ENCODE measurements at places on chromosomes 13 and 19.

DNA sequence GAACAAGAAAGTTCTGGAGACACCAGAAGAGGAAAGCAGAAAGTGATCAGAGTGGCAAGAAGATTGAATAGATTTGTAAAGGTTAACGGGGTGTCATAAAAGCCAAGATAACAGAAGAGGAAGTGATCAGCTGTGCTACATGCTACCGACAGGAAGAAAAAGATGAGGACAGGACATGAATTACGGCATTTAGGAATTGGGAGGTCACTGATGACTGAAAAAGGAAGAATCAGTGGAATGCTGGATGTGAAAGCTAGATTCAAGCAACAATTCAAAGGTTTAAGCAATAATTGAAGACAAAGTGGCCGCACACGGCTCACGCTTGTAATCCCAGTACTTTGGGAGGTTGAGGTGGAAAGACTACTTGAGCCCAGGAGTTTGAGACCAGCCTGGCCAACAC lies 15.1 kb downstream of the ZNF160 start:
- no peak for DNase-seq

DNA sequence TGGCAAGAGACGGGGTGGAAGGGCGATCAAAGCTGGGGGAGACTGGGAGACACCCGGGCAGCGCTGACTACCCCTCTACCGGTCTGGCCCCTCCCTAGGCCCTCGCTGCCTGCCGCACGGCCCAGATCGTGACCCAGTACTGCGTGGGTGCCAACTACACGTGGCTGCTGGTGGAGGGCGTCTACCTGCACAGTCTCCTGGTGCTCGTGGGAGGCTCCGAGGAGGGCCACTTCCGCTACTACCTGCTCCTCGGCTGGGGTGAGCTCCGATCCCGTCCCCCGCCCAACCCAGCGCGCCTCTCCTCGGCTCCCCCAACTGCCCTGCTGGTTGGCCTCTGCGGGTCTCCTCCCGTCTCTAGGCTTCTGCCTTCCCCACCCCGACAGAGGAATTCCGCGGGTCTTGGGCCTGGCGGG lies 8.8 kb downstream of the GIPR start:
- DNase-seq, result no peak

GRCh38 chr13:99390601-99391000 lies 83.4 kb upstream of the GPR183 start:
- DNase-seq, result no peak

DNA sequence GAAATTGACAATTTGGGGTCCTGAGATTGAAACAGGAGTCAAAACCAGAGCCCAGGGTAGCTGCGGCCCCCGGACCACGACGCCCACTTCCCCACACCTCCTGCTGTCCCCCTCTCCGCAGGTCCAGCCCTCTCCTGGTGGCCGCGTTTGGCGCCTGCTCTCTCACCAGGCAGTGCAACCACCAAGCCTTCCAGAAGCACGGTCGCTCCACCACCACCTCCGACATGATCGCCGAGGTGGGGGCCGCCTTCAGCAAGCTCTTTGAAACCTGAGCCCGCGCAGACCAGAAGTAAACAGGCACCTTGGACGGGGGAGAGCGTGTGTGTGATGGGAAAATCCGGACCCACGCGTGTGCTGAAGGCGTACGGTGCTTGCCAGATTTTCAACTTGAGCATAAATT lies 22.9 kb downstream of the NAXD start:
- no peak for DNase-seq

DNA sequence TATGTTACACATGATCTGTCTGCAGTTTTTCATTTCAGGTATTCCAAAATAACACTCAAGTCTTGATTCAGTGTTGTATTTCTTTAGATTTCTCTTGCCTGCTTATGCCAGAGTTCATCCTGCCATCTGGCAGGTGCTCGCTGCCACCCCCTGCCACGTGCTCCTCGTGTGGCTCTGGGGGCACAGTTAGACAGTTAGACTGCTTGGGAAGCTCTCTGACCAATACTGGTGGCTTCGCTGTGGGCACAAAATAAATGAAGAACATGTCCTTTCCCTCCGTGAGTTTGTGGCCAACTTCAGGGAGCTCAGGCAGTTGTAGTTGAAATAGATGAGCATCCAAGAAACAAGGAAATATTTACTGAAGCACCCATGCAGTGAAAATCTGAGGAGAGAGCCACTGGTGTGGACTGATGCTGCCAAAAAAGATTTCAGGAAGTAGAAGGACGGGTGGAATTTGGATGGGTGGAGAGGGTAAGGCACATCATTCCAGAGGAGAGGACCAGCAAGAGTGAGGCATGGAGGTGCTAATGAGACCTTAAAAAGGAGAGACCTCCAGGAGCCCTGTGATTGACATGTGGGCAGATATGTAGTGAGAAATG lies 37.5 kb upstream of the GPR183 start:
- no peak for DNase-seq

DNA sequence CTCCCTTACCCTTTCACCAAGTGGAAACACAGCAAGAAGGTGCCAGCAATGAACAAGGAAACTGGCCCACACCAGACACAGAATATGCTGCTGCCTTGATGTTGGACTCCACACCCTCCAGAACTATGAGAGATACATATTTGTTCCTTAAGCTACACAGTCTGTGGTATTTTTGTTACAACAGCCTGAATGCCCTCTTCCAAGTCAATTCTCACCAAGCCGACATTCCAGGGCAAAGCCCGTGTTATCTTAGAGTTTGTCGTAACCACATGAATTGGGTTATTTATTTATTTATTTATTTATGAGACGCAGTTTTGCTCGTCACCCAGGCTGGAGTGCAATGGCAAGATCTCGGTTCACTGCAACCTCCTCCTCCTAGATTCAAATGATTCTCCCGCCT lies 14.9 kb downstream of the FGF21 start:
- DNase-seq, result peak; percentile 66

- DNase-seq, result no peak
Measured at GRCh38 chr13:20428666-20429644, 96.7 kb downstream of the CRYL1 start.

GRCh38 chr19:16213076-16213475 lies 15.4 kb downstream of the AP1M1 start:
- no peak for DNase-seq

Measured in AG20443 (cell line).